Nasal cavity respiratory epithelium epithelial cell of viscerocranial mucosa (primary cell): ENCODE measurements at places on chromosomes 5 and 9. TPM values are rescaled to one million over a fixed set of nuclear protein-coding genes. Genes with fewer than 3 reads are reported as not detected.

The NPDC1 gene
- total RNA-seq: 3.8 and 16.7 TPM in 2 replicates

The OBP2B gene
- total RNA-seq: not detected in 2 replicates

The RAB3C gene
- not detected in 2 replicates for total RNA-seq

The SPINK14 gene
- total RNA-seq: not detected in 2 replicates

The RNF145 gene
- total RNA-seq: 97.4 and 164 TPM in 2 replicates

The RANBP17 gene
- total RNA-seq: 5.5 and 14.3 TPM in 2 replicates

The PTAR1 gene
- 54.7 and 64.9 TPM in 2 replicates for total RNA-seq

The ZNF79 gene
- 10.3 and 13.0 TPM in 2 replicates for total RNA-seq

The GALNT12 gene
- total RNA-seq: 0.34 and 4.3 TPM in 2 replicates

The MCCC2 gene
- total RNA-seq: 23.6 and 40.4 TPM in 2 replicates

The PCDHA13 gene
- under 0.01 and 2.6 TPM in 2 replicates for total RNA-seq

The SLC34A1 gene
- 0.14 TPM in 1 of 2 replicates, not detected in the other for total RNA-seq
